ENCODE measurements at places on chromosomes 1 and 21.

DNA sequence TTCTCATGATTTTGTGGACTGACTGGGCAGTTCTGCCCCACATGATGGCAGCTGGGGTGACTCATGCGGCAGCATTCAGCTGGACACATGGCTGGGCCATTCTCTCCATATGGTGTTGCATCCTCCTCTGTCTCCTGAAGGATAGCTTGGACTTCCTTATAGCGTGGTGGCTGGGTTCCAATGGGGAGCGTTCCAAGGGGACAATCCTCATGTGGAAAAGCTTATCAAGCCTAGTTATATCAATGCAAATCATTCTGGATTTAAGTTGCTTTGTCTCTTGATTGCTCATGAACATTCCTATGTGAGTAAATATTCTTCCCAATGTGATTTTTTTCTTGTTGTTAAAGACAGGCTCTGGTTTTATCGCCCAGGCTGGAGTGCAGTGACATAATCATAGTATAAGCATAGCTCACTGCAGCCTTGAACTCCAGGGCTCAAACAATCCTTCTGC is 13.2 kb upstream of the SLC2A1 start:
- no peak for DNase-seq

- no peak for DNase-seq
These were observed 199.4 kb downstream of the KCTD3 start for GRCh38 chr1:215766521-215766920.

GRCh38 chr1:181180407-181181031 is 92.0 kb downstream of the IER5 start:
- no peak for DNase-seq

- DNase-seq: no peak
These were observed 42.3 kb downstream of the TCEANC2 start for GRCh38 chr1:54095546-54096226.

GRCh38 chr1:91015358-91015780 is 6.5 kb downstream of the ZNF644 start:
- no peak for DNase-seq

- DNase-seq: no peak
These were observed 4.1 kb upstream of the TIAM1 start for GRCh38 chr21:31348188-31348587.

DNA sequence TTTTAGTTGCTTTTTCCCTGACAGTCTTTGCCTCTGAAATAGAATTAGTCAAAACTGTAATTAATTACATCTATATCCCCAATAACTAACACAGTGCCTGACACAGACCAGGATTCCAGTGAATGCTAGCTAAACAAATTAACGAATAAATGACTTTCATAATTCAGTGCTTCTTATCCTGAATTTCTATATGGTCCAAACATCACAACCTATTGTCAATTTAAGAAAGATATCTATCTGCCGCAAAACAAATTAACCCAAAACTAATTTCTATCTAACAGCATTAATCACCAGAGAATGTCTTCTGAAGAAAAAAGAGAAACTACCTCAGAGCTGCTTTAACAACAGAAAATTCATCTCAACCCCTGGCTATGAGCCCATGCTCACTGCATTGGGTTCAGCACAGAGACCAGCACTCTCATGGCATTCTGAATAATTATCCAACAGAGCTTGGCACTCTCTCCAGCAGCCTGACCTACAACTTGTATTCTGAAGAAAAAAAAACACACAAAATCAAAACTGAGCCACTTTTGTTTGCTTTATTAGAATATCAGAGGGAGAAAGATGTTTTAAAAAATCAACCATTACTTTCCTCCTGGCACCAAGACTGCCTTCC is 547.3 kb upstream of the BEND5 start:
- no peak for DNase-seq

- DNase-seq: no peak
These were observed 78.3 kb downstream of the ATP1B1 start for GRCh38 chr1:169184812-169185211.

DNA sequence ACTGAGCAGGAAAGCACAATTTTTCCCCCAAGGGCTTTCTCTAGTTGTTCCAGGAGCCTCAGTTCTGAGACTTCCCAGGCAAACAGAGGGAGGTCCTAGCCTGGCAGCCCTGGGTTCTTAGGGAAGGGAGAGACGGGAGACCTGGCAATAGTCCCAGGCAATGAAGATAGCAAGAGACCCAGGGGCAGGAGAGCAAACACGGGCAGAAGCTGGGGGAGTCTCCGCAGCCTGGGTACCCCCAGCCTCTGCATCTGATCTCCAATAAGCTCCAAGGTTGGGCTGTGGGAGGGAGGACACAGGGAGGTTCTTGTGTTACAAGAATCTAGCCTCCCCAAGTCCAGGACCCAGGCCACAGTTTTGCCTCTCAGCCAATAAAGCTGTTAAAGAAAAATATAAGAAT is 2.4 kb downstream of the BLACAT1 start:
- no peak for DNase-seq

GRCh38 chr1:223038288-223039006 is 104.6 kb downstream of the TLR5 start:
- DNase-seq: no peak

GRCh38 chr1:88800382-88801051 is 90.8 kb downstream of the GTF2B start:
- DNase-seq: peak; percentile 60

DNA sequence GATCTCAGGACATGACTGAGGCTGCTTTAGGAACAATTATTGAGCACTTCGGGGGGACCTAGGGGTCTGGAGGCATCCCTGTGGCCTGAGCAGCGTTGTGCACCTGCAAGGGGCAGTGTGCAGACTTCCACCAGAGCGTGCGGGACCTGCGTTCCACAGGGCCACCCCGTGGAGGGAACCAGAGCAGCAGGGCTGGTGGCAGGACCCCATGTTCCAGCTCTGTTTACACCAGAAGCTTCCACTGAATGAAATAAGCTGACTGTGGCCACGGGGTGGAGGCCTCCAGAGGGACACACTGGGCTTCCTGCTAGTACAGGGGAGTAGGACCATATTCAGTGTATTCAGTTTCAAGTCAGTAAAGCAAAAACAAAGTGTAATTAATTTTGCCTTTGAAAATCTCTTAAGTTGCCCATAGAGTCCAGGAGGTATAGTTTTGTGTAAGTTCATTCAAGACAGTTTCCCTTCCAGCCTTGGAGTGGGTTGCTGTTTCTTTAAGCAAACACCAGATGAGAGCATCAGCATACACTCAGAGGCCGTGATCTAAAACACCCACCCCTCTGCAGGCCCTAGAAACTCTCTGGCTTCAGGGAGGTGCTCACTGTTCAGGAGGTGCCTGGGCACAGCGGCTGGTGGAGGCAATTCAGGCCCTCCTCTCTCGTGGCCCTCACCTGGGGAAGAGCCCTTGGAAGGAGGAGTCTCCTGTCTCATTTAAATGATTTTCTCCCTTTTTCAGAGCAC is 16.6 kb downstream of the SLC1A7 start:
- DNase-seq: no peak

DNA sequence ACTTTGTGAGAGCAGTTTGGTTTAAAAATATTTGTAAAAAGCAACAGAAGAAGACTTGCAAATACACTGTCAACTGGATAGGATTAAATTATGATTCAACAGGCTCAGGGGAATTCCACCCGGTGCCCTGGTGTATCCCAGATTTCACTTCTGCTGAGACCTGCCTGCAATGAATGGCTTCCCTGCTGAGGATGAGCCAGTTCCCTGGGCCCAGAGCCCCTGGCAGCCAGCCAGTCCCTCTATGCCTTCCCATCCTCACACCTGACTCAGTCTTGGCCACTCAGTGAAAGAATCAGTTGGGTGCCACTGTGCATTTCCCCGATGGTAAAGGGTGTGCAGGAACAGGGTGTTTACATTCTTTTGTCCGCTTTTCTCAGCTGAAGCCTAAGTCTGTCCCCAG is 64.4 kb downstream of the KCTD3 start:
- no peak for DNase-seq

DNA sequence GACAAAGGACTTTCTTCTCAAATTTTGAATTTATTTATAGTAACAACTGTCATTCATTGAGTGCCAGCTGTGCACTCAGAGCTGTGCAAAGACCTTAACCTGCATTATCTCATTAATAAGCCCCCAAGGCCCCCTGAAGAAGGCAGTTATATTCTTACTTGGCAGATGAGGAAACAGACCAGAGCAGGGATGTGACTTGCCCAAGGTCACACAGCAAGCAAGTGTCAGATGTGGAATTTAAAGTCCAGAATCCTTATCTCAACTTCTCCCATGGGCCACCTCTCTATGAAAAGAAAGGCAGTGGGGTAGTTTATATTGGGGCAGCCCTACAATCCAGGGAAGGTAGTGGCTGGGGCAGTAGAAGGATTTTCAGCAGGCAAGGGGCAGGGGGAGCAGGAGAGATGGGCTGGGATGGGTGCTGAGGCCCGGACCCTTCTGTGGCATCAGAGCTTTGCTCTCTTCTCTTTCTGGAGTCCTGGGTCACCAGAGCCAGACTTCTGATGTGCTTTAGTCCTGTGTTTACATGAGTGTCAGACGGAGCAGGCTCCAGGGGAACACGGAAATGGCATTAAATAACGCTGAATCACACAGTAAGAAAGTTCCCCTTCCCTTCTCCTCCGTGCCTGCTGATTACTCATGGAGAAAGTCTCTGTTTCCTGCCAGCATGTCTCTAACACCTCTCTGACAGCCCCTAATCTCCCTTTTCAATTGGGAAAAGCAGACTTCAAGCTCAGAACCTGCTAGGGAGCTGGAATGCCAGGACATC is 39.5 kb downstream of the EPHB2 start:
- no peak for DNase-seq

GRCh38 chr1:237258871-237259270 is 216.9 kb downstream of the RYR2 start:
- no peak for DNase-seq

GRCh38 chr1:26102526-26102925 is 9.1 kb upstream of the PDIK1L start:
- DNase-seq: no peak

DNA sequence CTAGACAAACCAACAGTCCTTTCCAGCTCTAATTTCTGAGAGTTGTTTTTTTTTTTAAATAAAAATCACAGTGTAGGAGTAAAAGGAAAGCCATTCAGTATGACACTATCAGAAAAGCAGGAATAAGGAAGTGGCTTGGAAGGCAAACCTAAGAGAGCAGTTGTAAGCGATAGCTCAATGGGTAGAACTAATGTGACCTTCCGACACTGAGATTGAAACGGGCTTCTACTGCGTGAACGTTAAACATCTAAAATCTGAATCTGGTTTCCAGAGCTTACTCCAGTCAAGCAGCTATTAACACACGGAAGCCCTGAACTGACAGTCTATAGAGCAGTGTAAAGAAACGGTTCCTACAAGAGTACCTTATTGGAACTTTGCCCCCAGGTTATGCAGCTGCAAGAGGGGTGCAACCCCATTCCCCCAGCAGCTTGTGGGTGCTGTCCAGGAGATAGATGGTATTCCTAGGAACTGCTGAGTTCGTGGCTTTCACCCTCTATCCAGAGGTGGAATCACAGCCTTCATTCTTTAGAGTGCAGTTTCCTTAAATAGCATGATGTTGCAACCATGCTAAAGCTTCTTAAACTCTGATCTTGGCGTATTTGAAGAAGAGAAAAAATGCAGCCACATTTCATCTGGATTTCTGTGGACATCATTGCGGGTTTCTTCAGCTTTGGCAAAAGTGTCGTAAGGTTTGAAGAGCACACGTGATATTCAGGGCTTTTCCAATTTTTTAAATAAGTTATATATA is 3.3 kb upstream of the IRF2BP2 start:
- no peak for DNase-seq

DNA sequence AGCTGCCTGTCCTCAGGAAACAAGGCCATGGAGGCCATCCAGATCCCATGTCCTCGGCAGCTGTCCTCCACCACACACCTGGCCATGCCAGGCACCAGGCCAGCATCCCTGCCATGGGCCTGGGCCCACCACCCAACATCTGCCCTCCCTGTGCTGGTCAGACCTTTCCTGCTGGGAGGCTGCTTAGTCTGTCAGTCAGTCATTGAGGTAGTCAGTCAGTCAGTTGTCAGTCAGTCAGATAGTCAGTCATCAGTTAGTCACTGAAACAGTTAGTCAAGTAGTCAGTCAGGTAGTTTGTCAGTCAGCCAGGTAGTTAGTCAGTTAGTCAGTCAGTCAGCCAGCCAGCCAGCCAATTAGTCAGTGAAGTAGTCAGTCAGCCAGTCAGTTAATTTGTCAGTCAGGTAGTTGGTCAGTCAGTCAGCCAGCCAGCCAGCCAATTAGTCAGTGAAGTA is 17.2 kb downstream of the KRTAP10-1 start:
- DNase-seq: no peak

DNA sequence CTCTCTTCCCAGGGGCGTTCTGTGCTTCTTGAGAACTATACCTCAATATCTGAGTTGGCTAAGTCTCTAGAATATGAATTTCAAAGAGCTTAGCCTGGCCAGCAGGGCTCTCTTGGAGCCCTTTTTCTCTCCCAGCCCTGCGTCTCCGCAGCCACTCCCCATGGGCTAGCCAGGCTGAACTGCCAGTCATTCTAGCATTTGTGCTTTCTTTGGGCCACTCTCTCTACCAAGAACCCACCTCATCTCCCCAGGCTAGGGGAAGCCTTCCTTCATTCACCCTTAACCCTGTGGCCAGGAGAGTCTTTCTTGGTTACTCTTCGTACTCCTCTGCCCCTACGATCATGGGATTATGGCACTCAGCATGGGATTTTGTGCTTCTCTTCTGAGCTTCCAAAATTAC is 18.2 kb downstream of the ABCG1 start:
- DNase-seq: no peak

- no peak for DNase-seq
These were observed 394.3 kb downstream of the TGFB2 start for GRCh38 chr1:218739426-218739825.

DNA sequence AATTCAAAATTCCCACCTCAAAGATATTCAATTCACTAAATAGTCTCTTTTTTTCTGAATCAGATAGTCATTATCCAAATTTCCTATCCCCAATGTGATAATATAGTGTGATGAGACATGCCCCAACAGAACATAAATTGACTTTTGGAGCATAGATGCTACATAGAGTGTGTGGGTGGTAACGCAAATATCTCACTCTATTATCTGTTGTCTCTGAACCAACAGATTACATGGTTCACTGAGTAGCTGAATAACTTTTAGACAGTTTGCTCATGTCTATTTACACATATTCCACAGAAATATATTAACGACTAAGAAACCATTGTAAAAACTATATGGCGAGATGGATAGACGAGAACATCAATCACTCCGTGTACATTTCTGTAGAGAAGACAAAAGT is 209.9 kb downstream of the BARHL2 start:
- DNase-seq: no peak

DNA sequence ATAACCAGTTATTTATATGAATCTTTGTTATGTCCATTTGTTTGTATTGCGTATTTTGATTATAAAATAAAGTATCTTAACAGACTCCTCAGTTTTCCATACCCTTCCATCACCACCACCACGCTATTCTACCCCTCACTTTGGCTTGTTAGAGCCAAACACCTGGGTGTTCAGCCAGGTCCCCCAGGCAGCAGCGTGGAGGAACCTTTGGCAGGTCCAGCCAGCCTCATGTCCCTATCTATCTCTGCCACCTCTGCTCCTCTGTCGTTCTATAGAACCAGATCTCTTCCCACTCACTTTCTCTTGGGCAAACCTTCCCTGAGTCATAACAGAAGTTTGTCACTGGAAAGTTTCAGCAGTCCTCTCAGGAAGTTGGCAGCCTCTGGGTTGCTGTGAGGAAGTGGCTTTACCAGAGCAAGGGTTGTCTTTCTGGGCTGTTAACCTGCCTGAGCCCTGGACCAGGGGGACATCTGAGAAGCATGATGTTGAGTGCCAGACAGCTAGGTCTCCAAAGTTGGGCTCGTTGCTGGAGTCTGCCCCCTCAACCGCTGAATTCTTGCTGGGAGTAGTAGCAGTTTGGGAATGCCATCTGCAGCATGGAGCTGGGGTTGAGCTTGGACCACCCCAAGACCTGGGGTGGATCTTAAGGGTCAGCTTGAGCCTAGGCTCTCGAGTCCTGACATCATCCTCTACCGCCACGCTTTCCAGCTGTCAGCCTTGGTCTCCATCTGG is 996 bp upstream of the SH3BGRL3 start:
- DNase-seq: no peak
